ENCODE measurements at places on chromosomes 1 and 21. TPM values are rescaled to one million over a fixed set of nuclear protein-coding genes. Genes with fewer than 3 reads are reported as not detected.

DNA sequence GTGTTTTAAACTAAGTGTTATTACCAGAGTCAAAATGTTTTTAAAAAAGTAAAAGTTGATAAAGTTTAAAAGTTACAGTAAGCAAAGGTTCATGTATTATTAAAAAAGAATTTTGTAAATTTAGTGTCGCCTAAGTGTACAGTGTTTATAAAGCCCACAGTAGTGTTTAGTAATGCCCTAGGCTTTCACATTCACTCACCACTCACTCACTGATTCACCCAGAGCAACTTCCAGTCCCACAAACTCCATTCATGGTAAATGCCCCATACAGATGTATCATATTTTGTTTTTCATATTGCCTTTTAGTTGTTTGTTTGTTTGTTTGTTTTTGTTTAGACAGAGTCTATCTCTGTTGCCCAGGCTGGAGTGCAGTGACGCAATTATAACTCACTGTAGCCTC is 353.8 kb upstream of the PTBP2 start:
- no peak for DNase-seq

- DNase-seq, result no peak
These were observed 289.5 kb downstream of the KIF26B start for GRCh38 chr1:245444147-245444828.

RUNX3 gene
- total RNA-seq, result not detected

GRCh38 chr1:67217417-67217816 is 51.2 kb downstream of the IL23R start:
- no peak for DNase-seq

TMEM51 gene
- 11.7 TPM for total RNA-seq

DNA sequence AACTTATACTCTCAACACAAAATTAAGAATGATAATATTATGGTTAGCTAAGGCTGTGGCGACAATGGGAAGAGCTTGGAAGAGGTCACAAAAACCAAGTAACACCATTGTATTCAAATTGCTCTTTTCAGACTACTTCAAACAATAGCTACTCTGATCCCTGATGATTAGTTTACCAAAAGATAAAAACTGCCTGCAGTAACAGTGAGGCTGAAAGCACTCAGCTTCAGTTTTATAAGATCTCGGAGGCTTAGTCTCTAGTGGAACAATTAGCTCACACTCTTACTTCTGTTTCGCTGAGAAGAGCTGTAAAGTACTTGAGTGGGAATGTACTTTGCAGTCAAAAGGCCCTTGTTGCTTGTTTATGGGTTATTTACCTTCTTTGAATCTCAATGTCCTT is 278.5 kb downstream of the LRRC7 start:
- no peak for DNase-seq

- no peak for DNase-seq
These were observed 493.2 kb upstream of the NFIA start for GRCh38 chr1:60589046-60589748.

DNA sequence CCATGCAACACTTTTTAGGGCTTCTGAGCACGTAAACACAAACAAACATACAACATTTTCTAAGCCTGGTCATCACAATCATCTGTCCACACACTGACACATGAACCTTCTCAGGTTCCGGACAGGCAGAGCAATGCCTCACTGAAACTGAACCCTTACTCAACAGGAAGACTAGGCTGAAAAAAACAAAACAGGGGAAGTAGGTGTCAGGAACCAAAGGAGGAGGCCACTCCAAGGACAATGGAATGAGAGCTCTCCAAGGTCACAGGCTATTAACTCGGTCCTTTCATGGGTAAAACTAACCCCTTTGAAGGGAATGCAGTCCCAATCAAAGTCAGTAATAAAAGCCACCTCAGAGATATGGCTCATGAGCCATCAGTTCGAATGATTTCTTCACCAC is 76.6 kb downstream of the FAM78B start:
- DNase-seq, result no peak

GRCh38 chr1:186829686-186830587 is 1.2 kb downstream of the PLA2G4A start:
- DNase-seq, result no peak

GRCh38 chr1:97647776-97648175 is 273.1 kb downstream of the DPYD start:
- no peak for DNase-seq

GRCh38 chr1:187513190-187513589 is 684.4 kb downstream of the PLA2G4A start:
- no peak for DNase-seq

AMY2B gene
- 0.95 TPM for total RNA-seq

GRCh38 chr1:241688940-241689368 is 36.9 kb downstream of the WDR64 start:
- DNase-seq, result peak; percentile 34

TPTE gene
- not detected for total RNA-seq

GRCh38 chr1:38560457-38560856 is 299.1 kb downstream of the RRAGC start:
- DNase-seq, result no peak

GRCh38 chr21:32940079-32941014 is 85.4 kb upstream of the OLIG2 start:
- DNase-seq, result peak; percentile 5

DNA sequence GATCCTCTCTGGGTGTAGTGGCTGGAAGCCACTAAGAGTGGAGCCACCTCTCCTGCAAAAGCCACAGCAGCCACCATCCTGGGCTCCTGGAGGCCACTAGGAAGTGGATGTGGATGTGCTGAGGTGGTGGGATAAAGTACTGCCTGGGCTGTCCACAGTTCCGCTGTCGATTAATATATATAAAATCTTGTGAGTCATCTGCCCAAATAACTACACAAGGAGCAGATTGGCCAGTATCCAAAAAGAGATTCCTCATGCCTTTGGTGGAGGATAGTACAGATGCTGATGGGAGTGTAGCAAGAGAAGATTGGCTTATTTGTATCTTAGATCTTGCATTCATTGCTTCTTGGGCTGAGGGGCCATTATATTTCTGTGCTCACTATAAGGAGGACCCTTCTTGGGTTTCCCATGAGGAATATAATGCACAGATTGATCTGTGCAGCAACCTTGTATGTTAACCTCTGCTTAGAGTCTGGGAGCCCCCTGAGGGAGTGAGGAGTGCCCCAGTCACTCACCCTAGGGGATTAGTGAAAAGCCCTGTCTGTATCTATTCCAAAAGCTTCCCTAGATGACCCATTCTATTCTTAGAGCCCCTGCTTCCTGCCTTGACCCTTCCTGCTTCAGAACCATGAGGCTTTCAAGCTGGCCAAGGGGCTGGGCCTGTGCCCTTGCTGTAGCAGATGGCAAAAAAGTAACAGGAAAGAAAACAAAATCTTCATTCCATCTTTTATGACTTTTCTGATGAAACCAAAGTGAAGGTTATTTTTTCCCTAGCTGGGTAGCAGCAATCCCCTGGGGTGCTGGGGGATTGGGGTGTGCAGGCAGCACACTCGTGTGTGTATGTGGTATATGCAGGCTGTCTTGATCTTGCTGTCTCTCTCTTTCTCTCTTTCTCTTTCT is 31.7 kb downstream of the RCSD1 start:
- DNase-seq, result no peak

KRTAP12-2 gene
- total RNA-seq, result not detected

DNA sequence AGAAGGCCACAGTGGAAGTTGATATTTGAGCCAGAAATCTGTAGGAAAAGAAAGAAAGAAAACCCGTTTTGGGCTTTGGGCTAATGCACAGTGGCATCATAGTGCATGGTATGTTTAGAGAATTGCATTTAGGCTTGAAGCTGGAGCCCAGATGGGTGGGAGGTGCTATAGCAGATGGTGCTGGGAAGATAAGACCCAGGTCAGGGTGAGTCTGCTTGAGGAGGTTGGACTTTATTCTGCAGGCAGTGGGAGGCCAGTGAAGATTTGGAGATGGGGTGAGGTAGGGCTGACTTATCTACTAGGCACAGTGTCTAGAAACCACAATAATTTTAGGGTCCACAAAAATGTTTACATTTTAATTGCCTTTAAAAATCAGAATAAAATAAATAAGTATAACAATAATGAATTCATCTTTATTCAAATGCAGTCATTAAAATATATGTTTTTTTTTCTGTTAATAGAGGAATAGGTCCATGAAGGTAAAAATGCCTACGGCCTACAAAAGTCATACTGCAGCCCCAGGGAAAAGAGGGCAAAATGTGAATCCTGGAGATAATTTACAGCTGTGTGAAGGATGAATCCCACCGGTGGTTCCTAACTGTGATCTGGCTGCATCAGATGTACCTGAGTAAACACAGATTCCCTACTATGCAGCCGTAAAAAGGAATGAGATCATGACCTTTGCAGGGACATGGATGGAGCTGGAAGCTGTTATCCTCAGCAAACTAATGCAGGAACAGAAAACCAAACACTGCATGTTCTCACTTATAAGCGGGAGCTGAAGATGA is 8.7 kb downstream of the DNAJC6 start:
- no peak for DNase-seq

- DNase-seq, result no peak
These were observed 55.5 kb downstream of the TOR1AIP2 start for GRCh38 chr1:179822065-179822464.
